ENCODE measurements at places on chromosomes 2 and 18.

GRCh38 chr2:49687918-49688317 lies 533.6 kb upstream of the FSHR start:
- no peak for ATAC-seq

DNA sequence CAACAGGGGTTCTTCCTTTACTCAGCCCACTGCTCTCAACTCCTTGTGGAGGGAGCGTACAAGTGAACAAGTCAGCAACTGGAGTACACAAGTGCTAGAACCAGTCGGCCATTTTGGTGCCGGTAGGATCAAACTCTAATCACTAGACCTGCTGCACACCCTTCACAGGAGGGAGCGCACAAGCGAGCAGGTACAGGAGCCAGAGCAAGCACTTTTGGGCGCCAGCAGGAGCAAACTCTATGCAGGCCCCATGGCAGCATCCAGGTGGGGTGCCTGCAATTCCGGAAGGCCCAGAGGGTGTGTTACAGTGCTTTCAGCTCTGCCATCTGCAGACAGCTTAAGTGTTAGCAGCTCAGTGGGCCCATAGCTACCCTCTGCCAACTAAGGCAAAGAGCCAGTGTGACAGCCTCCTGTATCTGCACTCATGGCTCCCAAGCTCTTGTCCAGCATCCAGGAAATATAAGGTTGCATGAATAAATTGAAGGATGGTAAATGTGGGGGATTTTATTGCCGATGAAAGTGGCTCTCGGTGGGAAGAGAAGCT lies 426.1 kb downstream of the DCC start:
- no peak for ATAC-seq

DNA sequence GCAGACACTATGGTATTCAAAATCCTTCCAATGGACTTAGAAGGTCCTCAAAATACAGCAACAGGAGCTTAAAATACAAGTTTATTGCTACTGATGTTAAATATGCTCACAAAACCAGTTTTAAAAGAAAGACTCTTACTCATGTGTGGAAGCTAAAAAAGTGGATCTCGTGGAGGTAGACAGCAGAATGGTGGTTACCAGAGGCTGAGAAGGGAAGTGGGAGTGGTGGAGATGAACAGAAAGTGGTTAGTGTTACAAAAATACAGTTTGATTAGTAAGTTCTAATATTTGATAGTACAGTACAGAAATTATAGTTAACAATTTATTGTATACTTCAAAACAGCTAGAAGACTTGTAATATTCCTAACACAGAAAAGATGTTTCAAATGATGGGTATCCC lies 12.1 kb downstream of the ADAM17 start:
- ATAC-seq: no peak

DNA sequence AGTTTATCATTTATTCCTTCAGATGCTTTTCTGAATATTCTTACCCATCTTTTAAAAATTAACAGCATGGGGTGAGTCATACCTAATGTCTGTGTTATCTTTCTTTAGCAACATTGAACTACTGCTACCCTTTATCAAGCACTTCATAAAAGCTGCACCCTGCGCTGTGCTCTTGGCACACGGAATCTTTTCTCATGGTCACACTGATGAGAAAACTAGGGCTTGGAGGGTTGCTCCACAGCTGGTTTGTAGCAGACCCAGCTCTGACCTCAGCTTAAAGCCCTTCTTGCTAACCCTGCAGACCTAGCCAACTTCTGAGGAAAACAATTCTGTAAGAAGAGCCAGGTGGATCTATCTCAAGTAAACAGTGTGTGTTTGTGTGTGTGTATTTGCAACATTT lies 106.3 kb downstream of the RNF144A start:
- ATAC-seq: no peak

GRCh38 chr2:65402323-65402722 lies 30.1 kb downstream of the SPRED2 start:
- no peak for ATAC-seq

DNA sequence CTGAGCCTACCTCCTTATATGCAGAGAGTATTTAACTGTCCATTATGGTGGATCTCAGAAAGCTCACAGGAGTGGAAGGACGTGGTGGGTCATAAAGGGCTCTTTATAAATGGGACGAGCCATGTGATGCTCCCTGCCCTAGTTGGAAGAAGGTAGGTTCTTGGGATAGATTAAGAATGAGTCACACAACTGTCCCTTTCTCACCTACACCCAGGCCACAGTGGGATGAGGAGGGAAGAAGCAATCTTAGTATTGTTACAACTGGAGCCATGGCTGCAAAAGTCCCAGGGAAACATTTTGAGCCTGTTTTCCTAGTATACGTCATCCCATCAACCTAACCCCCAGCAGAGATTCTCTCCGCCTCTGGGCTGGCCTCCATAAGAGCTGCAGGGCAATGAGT lies 229.9 kb downstream of the TTC32 start:
- ATAC-seq: no peak

DNA sequence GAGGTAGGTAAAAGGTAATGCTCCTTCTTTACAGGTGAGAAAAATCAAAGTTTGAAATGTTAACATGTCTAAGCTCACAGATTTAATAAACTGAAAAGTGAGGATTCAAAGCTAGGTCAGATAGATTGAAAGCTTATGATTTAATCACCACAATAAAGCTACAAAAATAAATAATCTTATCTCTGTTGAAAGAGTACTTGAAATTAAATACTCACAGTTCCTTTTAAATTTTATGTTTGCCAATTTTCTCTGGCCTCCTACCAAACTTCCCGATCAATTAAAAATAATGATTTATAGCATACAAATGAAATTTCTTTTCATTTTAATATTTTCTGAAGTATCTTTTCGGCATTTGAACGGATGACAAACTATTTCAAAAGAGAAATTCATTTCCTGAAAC lies 77.3 kb downstream of the GAREM1 start:
- no peak for ATAC-seq

DNA sequence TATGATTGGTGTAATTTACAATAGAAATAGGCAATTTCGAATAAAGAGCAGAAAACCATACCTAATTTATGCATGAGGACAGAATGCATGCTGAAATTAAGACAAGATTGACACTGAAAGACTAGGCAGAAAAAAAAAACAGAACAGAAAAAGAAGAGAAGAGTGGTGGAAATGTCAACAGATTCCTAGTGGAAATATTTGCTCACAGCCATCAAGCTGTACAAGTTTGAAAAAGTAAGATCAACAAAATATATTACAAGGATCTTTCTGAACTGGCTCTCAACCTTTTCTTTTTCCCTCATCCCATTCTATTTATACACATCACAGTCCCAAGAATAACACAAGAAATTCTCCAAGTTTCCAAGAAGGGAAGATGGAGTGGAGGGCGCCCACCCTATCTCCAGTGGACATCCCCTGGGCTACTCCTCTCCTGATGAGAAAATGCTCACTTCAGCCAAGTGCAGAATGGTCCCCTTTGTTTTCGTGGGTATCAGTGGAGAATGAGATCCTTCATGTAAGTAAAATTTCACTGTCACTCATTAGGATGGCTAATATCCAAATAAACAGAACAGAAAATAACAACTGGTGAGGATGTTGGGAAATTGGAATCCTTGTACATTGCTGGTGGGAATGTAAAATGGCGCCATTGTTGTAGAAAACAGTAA lies 51.0 kb upstream of the ZNF532 start:
- no peak for ATAC-seq

Data from motor neuron (in vitro differentiated cells).